HFFc6 (cell line): ENCODE measurements at places on chromosomes 3 and 15. TPM values are rescaled to one million over a fixed set of nuclear protein-coding genes. Genes with fewer than 3 reads are reported as not detected.

- no peak for DNase-seq
Measured at GRCh38 chr3:14440168-14440518, 37.7 kb downstream of the SLC6A6 start.

DNA sequence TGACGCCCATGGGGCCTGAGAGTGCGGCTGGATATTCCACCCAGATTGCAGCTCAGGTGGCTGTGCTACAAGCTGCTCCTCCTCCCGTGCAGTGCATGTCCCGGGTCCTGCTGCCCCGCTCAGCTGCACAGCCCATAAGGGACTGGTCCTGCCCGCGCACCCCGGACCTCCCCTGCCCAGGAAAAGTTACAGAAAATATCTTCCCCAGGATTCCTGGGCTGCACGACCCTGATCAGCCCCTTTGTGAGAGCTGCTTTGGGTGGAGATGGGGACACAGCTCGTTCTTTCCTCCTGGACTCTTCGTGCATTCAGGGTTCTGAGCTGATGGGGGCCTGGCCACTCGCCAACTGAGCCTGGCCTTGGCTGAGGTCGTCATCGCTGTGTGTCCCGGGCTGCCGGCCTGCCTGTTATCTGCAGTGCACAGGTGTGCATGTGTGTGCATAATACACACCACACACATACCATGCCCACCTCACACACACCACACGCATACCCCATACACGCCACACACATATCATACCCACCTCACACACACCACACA lies 28.8 kb downstream of the APBA2 start:
- DNase-seq = no peak

DNA sequence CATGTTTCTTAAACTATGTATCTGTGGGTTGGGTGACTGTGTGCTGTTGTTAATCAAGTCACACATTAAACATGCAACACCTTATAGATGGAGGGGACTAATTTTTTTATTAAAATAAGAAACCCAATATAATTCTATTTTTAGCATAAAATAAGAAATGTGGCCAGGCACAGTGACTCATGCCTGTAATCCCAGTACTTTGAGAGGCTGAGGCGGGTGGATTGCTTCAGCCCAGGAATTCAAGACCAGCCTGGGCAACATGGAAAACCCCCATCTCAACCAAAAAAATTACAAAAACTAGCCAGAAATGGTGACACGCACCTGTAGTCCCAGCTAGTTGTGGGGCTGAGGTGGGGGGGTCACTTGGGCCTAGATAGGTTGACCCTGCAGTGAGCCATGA lies 1021.0 kb downstream of the EPHA3 start:
- no peak for DNase-seq

GRCh38 chr3:88623709-88624108 lies 473.9 kb downstream of the C3orf38 start:
- DNase-seq = no peak

- DNase-seq = no peak
Measured at GRCh38 chr3:188756241-188756640, 415.5 kb upstream of the TPRG1 start.

GRCh38 chr3:43525941-43526607 lies 95.7 kb downstream of the ANO10 start:
- DNase-seq = no peak

The GOLGA6L25 gene
- not detected in 3 replicates for total RNA-seq

The EID1 gene
- 218 to 241 TPM (median 221 TPM) in 3 replicates for total RNA-seq

The LSAMP gene
- not detected in 3 replicates for total RNA-seq

The PROK2 gene
- total RNA-seq = not detected in 3 replicates
